AG04450 (cell line): ENCODE measurements at places on chromosomes 2 and 18. TPM values are rescaled to one million over a fixed set of nuclear protein-coding genes. Genes with fewer than 3 reads are reported as not detected.

GRCh38 chr18:70423988-70424387 is 135.1 kb downstream of the SOCS6 start:
- no peak for DNase-seq

The TDRD15 gene
- polyA plus RNA-seq = not detected in 2 replicates

DNA sequence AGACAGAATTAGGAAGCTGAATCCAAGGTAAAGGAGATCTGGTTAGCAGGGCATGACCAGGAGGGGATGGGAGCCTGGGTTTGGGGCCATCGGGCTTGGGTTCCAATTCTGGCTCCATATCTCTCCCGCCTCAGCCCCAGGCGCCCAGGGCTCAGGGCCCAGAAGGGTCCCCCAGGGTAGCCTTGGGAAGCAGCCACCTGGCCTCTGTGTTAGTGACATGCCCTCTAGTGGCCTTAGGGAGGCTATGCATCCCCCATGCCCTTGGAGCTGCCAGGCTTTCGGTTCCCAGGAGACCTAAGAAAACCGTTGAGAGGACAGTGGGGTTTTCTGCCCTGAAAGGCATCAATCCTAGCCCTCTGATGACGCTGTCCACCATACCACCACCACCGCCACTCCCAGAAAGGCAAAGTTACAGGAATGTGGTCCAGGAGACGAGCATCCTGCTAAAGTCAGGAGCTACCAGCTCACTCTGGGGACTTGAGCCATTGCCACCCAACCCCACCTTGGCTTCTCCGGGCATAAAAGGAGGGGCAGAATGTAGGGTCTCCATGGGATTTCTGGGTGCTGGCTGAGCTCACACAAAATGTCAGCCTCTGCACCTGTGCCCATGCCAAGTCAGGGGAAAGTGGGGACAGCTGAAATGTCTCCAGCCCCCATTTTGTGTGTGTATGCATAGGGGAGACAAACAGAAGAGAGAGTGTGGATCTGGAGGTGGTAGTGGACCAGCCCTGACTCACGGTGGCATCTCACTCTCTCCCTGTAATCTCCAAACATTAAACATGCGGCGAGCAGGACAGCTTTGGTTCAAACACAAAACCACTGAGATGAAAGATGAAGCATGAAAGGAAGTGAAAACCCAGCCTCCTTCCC is 56.5 kb downstream of the EMX1 start:
- peak; percentile 24 for DNase-seq

The IL1RL2 gene
- 0.37 and 0.72 TPM in 2 replicates for polyA plus RNA-seq

- DNase-seq = no peak
These were observed 528.0 kb downstream of the CPS1 start for GRCh38 chr2:211084352-211084751.
